ENCODE measurements at places on chromosomes 4 and X.

GRCh38 chr4:99965674-99966350 is 15.7 kb upstream of the H2AZ1 start:
- H3K36me3 ChIP-seq: peaks cover 1% of the 10 kb centered on the region
- DNase-seq: no peak
- peaks cover 9% of the 10 kb centered on the region for H3K27me3 ChIP-seq
- H3K4me1 ChIP-seq: peaks cover 28% of the 10 kb centered on the region
- H3K4me3 ChIP-seq: peak overlapping the region; percentile 62

- no peak overlapping the region for H3K27ac ChIP-seq
- peaks cover 20% of the 10 kb centered on the region for H3K4me1 ChIP-seq
- H3K4me3 ChIP-seq: no peak overlapping the region
- H3K27me3 ChIP-seq: no peaks in the 10 kb centered on the region
- peaks cover 66% of the 10 kb centered on the region for H3K36me3 ChIP-seq
Observed at GRCh38 chr4:75496406-75496805, 17.8 kb downstream of the RCHY1 start.

- H3K36me3 ChIP-seq: no peaks in the 10 kb centered on the region
- no peak overlapping the region for H3K27ac ChIP-seq
- H3K4me1 ChIP-seq: no peaks in the 10 kb centered on the region
- no peak for DNase-seq
- H3K4me3 ChIP-seq: no peak overlapping the region
Observed at GRCh38 chr4:183837222-183837621, 67.9 kb upstream of the STOX2 start.

DNA sequence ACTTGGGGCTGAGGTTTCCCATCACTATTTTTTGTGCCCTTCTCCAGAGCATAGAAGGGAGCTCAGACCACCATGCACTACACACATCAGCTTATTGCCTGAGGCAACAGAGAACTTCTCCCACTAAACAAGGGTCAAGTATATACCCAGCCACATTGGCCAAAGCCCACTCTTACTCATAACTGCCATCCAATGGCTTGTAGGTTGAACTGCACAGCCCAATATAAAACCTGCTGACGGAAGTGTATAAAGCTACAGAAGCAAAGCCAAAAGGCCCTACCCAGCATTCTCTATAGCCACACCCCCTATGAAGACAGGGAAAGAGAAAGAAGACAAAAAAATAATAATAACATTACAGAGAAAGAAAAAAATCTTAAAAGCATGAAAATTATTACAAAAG is 139.7 kb downstream of the LRBA start:
- H3K4me3 ChIP-seq: no peak overlapping the region
- H3K27ac ChIP-seq: no peak overlapping the region
- H3K4me1 ChIP-seq: peaks cover 2% of the 10 kb centered on the region
- H3K36me3 ChIP-seq: peaks cover 40% of the 10 kb centered on the region
- H3K27me3 ChIP-seq: no peaks in the 10 kb centered on the region
- DNase-seq: no peak

GRCh38 chr4:166594326-166594946 is 639.9 kb downstream of the SPOCK3 start:
- no peak overlapping the region for H3K27ac ChIP-seq
- H3K4me1 ChIP-seq: no peaks in the 10 kb centered on the region
- DNase-seq: no peak

- DNase-seq: no peak
- H3K27me3 ChIP-seq: peaks cover 2% of the 10 kb centered on the region
- no peaks in the 10 kb centered on the region for H3K36me3 ChIP-seq
- H3K27ac ChIP-seq: no peak overlapping the region
- H3K4me1 ChIP-seq: no peaks in the 10 kb centered on the region
Observed at GRCh38 chrX:53483416-53483815, 49.2 kb upstream of the HSD17B10 start.

DNA sequence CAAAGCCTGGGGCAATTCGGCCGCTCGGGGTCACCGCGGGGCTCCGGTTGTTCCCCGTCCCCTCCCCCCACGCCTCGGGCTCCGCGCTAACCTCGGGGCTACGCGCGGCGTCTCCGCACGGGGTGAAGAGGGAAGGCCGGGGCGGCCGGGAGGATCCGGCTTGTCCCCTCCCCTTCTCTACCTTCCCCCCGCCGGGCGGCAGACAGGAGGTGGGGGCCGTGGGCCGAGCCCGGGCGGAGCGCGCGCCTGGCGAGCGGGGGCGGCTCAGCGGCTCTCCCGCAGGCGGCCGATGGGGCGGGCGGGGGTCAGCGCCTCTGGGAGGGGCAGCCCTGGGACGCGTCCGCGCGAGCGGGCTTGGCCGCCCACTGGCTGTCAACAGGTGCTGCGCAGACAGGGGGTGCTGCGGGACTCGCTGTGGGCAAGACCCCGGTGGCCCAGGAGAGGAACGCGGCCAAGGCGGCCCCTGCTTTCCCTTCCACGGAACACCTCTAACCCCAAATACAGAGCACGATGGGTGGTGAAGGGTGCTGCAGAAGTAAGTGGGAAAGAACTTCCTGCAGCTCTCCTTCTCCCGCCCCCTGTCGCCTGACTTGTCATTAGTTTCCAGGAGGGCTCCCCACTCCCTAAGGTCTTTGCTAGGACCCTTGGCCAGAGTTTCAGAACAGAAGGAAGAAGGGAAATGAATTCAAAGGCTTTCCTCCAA is at the start of gene PDGFC:
Gene PDGFC, minus strand, starts transcription at position 124 of the 703 bp plus-strand sequence. CDS start 896 bp downstream, outside the sequence.
- H3K4me3 ChIP-seq: peak within 1 kb of the TSS; percentile 50
- H3K36me3 ChIP-seq: no peaks in the 10 kb centered on the region
- no peak within 1 kb of the TSS for H3K27ac ChIP-seq
- H3K27me3 ChIP-seq: peaks cover 49% of the 10 kb centered on the region
- peak; percentile 5 for DNase-seq
- H3K4me1 ChIP-seq: no peaks in the 10 kb centered on the region

DNA sequence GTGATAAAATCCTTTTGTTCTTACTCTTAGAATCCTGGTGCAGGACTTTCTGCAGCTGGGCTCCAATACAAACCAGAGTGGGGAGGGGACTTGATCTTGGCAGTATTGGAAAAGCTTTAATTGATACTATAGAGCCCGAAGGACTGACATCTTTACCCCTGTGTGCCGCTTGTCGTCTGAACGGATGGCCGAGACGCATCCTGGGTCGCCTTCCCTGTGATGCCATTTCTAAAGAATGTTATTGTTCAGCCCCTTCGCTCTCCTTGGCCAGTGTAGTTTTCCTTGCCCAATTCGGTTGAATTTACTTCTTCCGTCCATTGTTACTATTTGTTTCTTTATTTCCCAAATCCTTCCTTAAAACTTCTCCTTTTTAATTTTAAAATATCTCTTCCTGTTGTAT is 80.9 kb downstream of the CLDN34 start:
- H3K27ac ChIP-seq: no peak overlapping the region
- no peak for DNase-seq
- no peaks in the 10 kb centered on the region for H3K27me3 ChIP-seq
- no peaks in the 10 kb centered on the region for H3K36me3 ChIP-seq
- peaks cover 4% of the 10 kb centered on the region for H3K4me1 ChIP-seq

DNA sequence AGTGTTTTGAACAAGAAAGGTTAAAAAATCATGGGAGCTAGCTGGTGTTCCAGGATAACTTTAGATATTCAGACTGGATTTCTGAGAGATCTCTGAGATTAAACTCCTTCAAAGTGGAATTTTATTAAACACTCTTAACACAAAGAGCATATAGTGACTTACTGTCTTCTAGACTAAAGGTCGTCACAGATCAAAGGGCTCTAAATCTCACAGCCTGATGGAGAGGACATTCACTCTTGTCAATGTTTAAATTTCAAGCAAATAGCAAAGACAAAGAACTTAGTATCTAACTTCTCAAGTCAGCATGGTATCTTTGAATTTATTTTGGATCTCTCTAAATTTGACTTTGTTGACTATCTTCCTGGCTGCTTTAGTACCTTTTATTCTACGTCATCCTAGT is 53.7 kb upstream of the NUDT6 start:
- no peak overlapping the region for H3K4me3 ChIP-seq
- H3K4me1 ChIP-seq: no peaks in the 10 kb centered on the region
- peaks cover 60% of the 10 kb centered on the region for H3K36me3 ChIP-seq
- DNase-seq: no peak

DNA sequence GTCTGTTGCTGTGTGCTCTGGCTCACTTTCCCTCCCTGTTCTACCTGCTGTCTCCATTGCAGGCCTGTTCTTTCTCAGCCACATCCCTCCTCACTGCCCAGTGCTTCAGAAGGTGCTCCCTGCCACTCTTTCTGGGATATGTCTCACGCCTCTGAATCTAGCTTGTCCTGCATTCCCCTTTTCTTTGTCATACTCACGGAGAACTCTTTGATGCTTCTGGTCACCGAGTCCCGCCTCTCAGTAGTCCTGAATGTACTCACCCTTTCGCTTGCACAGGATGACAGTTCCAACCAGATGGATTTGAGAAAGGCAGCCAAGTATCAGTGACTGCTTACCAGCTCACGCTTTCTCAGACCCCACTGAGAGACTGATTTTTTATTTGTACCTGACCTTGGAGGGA is 65.2 kb upstream of the TLR2 start:
- H3K4me1 ChIP-seq: peaks cover 33% of the 10 kb centered on the region
- no peak overlapping the region for H3K27ac ChIP-seq
- H3K36me3 ChIP-seq: peaks cover 68% of the 10 kb centered on the region
- DNase-seq: no peak

DNA sequence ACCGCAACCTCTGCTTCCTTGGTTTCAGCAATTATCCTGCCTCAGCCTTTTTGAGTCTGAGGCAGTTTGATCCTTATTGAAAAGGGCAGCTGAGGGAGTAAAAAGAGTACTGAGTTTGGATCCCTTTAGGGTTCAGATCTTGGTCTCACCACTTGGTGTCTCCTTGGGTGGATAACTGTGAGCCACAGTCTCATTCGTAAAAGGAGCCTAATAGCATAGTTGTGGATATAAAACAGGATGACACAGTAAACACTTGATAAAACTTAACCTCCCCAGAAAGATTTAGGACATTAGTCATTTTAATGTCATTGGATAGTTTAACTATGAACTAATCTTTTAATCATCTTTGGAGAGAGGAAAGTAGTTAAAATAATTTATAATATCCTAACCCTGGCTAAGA is 173.0 kb downstream of the ANK2 start:
- H3K27ac ChIP-seq: no peak overlapping the region
- DNase-seq: no peak
- H3K36me3 ChIP-seq: no peaks in the 10 kb centered on the region
- H3K4me1 ChIP-seq: no peaks in the 10 kb centered on the region
- H3K4me3 ChIP-seq: no peak overlapping the region

GRCh38 chr4:160038615-160039014 is 935.7 kb downstream of the RAPGEF2 start:
- no peaks in the 10 kb centered on the region for H3K4me1 ChIP-seq
- no peak overlapping the region for H3K27ac ChIP-seq

- no peak overlapping the region for H3K4me3 ChIP-seq
- no peaks in the 10 kb centered on the region for H3K27me3 ChIP-seq
- peaks cover 11% of the 10 kb centered on the region for H3K36me3 ChIP-seq
- no peak overlapping the region for H3K27ac ChIP-seq
- no peaks in the 10 kb centered on the region for H3K4me1 ChIP-seq
Observed at GRCh38 chr4:8470451-8471024, 30.0 kb downstream of the TRMT44 start.

- DNase-seq: no peak
- H3K36me3 ChIP-seq: peaks cover 23% of the 10 kb centered on the region
- H3K27ac ChIP-seq: peak overlapping the region; percentile 84
Observed at GRCh38 chr4:108035691-108036090, 46.0 kb downstream of the HADH start.

DNA sequence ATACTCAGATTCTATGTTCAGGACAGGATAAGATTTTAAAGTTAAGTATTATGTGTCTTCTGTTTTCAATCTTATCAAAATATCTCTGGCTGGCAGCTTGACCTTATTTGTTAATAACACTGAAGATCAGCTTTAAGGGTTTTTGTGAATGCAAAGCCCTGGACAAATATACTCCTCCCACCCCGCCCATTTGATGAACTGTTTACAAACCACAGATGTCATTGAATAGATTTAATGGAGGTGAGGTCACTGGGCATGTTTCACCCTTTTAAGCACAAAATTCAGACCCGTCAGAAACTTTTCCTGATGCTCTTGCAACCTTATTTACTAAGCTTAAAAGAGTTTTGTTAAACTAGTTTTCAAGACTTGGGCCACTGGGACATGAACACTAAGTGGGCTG is 10.1 kb upstream of the CXCL8 start:
- no peak overlapping the region for H3K4me3 ChIP-seq
- no peak for DNase-seq
- H3K36me3 ChIP-seq: no peaks in the 10 kb centered on the region
- peaks cover 8% of the 10 kb centered on the region for H3K27me3 ChIP-seq

DNA sequence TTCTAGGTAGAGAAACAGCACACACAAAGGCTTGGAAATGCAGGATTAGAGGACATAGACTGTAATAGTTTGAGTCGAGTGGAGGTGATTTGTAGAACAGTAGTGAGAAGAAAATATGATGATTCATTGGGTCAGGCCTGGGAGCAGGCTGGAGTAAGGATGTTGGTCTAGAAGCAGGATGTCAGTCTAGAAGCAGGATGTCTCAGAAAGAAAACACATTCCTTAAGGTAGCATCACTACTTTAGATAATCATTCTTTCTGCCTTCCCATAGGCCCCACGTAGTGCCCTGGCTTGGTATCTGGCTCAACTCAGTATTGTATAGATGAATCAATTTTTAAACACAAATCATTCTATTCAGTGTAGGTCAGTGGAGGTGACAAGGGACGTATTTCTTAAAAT is 11.2 kb upstream of the DACH2 start:
- peaks cover 1% of the 10 kb centered on the region for H3K4me1 ChIP-seq
- peaks cover 2% of the 10 kb centered on the region for H3K27me3 ChIP-seq
- no peak overlapping the region for H3K4me3 ChIP-seq

GRCh38 chr4:168731006-168731636 is 234.3 kb downstream of the PALLD start:
- no peak overlapping the region for H3K4me3 ChIP-seq
- no peak overlapping the region for H3K27ac ChIP-seq
- H3K4me1 ChIP-seq: no peaks in the 10 kb centered on the region
- no peak for DNase-seq
- H3K36me3 ChIP-seq: peaks cover 2% of the 10 kb centered on the region

GRCh38 chr4:76762137-76763130 is 135.5 kb downstream of the SOWAHB start:
- H3K27me3 ChIP-seq: peaks cover 19% of the 10 kb centered on the region
- H3K27ac ChIP-seq: no peak overlapping the region
- no peak overlapping the region for H3K4me3 ChIP-seq
- H3K4me1 ChIP-seq: no peaks in the 10 kb centered on the region
- H3K36me3 ChIP-seq: no peaks in the 10 kb centered on the region

- peaks cover 35% of the 10 kb centered on the region for H3K36me3 ChIP-seq
- no peaks in the 10 kb centered on the region for H3K27me3 ChIP-seq
- no peak for DNase-seq
Observed at GRCh38 chr4:2646396-2647149, 109.6 kb downstream of the TNIP2 start.

DNA sequence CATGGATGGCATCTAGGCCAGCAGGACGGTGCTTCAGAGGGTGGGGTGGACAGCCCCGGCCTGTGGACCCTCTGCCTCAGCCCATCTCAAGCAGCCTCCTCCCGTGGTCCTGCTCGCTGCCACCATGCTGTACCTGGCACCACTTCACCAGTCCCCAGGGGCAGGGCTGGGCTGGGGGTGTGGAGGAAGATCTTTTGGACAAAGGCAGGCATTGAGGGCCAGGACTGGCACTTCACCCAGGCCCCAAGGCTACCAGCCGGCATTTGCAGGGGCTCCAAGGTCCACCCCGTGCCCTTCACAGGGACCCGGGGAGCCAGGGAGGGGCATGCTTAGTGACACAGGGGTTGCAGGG is 713 bp downstream of the PLXNB3 start:
- no peak for DNase-seq
- H3K4me3 ChIP-seq: no peak overlapping the region
- peaks cover 5% of the 10 kb centered on the region for H3K4me1 ChIP-seq
